Right ventricle myocardium inferior (tissue), 1 donor: ENCODE measurements at places on chromosomes 6 and 20. TPM values are rescaled to one million over a fixed set of nuclear protein-coding genes. Genes with fewer than 3 reads are reported as not detected.

The SRMS gene
- not detected for total RNA-seq

The TGIF2 gene
- total RNA-seq = 4.5 TPM

GRCh38 chr6:42493914-42494539 is 42.3 kb upstream of the TRERF1 start:
- no peak for DNase-seq

- DNase-seq = no peak
Observed at GRCh38 chr6:165249808-165250207, 59.6 kb downstream of the C6orf118 start.

DNA sequence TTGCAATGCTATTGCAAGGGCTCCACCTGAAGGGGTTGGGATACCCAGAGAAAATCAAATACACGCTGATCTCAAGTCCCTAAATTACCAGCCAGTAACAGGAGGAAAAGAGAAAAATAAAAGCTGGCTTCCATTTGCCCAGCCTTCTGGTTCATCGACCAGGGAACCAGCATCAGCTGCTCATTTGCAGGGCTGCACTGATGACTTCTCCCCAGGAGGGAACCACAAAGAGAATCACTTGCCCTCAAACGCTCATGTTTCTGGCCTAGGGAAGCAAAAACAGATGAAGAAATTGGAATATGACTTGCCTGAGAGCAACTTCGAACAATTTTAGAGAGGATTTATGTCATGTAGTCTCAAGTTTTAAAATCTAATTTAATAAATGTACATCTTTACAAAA is 119.7 kb downstream of the SH3BGRL2 start:
- no peak for DNase-seq

GRCh38 chr6:50271266-50271665 is 221.5 kb upstream of the DEFB112 start:
- no peak for DNase-seq
